ENCODE measurements at places on chromosomes 11 and 22. TPM values are rescaled to one million over a fixed set of nuclear protein-coding genes. Genes with fewer than 3 reads are reported as not detected.
A peak's percentile ranks its signal among the peaks of the same experiment; 100 is the strongest.

GRCh38 chr11:72577271-72577721 is 96.9 kb downstream of the PDE2A start:
- DNase-seq = no peak

DNA sequence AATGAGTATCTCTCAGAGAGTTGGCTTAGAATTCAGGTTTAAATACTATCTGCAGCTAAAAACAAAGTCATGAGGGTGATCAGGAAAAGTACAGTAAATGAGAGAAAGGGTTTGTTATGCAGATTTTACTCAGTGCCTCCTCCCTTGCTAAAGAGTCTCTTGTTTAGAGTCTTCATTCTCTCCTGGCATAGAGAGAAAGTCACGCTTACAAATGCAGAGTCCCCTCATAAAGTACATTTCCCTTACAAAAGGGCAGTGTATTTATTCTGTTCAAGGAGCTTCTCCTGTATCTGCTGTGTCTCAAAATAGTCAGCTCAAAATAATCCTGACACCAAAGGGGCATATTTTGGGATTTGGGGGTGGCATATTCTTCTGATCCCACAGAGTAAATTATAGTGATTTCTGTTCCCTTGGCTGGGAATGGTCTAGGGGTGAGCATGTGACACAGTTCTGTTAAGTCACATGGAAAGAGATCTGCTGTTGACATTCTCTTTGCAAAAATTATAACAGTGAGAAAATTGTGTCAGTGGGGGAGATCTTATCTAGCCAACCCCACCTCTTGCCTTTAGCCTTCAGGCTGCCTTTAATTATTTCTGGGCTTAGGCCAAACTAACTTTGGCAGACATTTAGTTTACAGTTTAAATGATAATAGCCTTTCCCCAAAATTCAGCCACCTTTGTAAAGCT is 102.9 kb downstream of the MTNR1B start:
- DNase-seq = no peak

- no peak for DNase-seq
Measured at GRCh38 chr11:58621586-58622262, 741 bp upstream of the CNTF start.

DNA sequence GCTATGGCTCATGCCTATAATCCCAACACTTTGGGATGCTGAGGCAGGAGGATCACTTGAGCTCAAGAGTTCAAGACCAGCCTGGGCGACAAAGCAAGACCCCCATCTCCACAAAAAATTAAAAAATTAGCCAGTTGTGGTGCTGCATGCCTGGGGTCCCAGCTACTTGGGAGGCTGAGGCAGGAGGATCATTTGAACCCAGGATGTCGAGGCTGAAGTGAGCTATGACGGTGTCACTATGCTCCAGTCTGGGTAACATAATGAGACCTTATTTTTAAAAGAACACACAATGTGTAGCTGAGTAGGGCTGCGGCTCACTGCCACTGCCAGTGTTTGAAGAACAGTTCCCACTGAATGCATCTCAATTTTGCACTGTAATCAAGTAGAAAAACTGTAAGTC is 7.1 kb upstream of the VPREB1 start:
- DNase-seq = peak; percentile 62

GRCh38 chr11:86559311-86559945 is 113.0 kb downstream of the ME3 start:
- peak; percentile 77 for DNase-seq

DNA sequence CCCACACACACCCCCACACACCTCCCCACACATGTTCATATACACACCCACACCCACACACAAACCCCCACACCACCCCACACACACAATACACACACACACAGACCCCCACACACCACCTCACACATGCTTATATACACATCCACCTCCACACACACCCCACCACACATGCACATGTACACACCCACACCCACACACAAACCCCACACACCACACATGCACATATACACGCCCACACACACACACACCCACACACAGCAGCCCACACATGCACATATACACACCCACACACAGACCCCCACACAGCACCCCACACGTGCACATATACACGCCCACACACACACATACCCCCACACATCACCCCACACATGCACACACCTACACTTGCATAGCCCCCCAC is 29.1 kb downstream of the KCNC1 start:
- no peak for DNase-seq

TSSK2 gene
- not detected for total RNA-seq

TRPT1 gene
- total RNA-seq = 42.3 TPM

SCARF2 gene
- 14.5 TPM for total RNA-seq

DNA sequence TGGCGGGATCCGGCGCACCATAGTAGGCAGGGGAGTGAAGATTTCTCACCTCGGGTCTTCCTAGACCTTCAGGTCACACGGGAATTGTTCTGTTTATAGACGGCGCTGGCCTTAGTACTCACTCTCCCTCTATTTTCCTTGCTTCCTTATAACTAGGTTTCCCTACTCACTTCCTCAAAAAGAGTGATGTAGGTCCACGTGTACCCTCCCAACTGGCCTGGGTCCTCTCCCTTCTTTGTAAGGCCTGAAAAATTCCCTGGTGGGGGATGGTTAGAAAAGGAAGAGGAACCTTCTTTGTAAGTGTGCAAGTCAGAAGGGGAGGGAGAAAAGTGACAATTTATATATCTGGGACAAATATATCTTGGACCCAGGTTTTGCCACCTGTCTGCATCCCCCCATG is 2.9 kb upstream of the TMEM9B start:
- DNase-seq = no peak

DNA sequence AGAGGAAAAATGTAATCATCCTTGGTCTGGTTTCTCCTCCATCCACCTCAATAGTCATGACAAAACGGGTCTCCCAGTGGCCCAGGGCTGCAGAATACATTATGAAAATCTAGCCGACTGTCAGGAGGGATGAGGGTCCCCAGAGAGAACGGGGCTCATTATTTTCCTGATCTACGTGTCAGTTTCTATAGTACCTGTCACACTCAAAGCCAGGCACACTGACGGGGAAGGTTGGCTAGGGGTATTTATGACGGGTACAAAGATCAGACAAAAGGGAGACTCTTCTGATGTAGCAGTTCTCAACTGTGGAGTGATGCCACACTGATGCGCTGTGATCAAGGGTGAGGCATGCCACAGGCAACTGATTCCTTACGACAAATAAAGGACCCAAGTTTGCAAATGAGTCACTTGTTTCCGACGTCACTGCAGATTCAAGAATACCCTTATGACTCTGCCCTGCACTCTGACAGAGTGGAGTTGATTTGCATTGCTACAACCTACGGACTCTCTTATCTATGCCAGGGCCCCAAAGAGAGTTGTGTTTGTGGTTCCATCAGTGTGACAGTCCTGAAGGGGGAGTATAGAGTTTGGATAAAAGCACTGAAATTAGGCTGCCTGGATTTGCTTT is 188.2 kb upstream of the TBCEL start:
- DNase-seq = no peak

TUBA8 gene
- total RNA-seq = 7.5 TPM

CBLIF gene
- not detected for total RNA-seq

GRCh38 chr11:43833657-43834073 is 47.0 kb upstream of the ALKBH3 start:
- no peak for DNase-seq

TMEM151A gene
- 0.42 TPM for total RNA-seq

LRRC56 gene
- total RNA-seq = 0.33 TPM

DNA sequence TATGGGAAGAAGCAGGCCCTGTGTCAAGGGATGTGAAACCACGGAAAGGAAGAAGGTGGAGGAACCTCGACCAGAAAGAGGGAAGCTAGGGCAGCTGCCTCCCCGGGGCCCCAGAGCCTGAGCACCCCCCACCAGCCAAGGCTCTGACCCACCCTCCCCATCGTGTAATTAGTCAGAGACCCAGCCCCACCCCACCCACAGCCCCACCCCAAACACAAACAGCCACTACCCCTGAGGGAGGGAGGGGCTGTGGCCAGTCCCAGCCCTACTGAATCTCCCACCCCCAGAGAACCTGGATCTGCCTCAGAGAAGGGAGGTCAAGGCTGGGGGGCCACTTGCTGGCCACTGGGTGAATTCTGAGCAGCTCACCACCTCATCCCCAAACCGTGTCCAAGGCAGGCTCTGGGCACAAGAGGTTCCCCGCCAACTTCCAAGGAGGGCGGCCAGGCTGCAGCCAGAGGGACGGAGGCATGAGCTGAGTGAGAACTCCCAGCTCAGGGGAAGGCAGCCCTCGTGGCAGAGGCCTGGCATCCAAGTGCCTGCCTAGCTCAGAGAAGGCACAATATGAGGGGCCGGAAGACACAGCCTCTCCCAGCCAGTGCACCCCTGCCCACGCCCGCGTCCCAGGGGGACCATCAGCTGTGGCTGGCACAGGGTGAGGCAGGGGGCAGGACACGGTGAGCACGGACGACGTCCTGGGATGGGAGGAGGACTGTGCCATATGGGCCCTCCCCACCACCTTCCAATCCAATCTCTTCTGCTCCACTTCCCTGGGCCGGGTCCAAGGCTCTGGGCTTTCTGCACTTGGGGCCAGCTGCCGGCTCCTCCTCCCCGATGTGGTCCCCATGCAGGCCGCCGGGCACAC is 2.7 kb downstream of the PLXNB2 start:
- no peak for DNase-seq

GRCh38 chr22:42194953-42195352 is 64.3 kb upstream of the CYP2D6 start:
- DNase-seq = no peak

DNA sequence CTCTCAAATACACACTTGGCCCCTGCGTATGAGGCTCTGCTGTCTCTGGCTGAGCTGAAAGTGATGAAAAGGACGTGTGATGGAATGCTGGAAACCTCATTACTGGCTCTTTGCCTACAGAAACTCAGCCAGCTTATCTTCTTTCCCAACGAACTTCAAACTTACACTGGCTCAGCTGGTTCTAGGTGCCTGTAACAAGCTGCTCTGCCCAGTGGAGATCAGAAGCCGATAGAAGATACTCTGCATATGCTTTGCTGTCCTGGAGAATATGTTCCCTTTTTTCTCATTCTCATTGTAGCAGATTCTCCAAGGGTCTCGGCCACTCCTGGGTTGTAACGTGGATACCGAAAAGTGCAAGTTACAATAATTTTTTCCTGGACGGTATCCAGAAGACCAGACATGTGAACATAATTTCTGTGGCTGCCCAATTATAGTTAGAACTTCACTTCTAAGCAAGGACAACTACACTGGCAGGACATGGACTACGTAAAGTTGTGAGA is 405.3 kb upstream of the CCDC90B start:
- no peak for DNase-seq

GRCh38 chr11:96204721-96205459 is 138.1 kb downstream of the MAML2 start:
- DNase-seq = no peak

GRCh38 chr11:12784445-12784844 is 110.2 kb downstream of the TEAD1 start:
- no peak for DNase-seq

- DNase-seq = no peak
Measured at GRCh38 chr11:78318321-78319114, 99.1 kb downstream of the GAB2 start.

TRIM64C gene
- total RNA-seq = not detected

ANKK1 gene
- total RNA-seq = 0.29 TPM

DNA sequence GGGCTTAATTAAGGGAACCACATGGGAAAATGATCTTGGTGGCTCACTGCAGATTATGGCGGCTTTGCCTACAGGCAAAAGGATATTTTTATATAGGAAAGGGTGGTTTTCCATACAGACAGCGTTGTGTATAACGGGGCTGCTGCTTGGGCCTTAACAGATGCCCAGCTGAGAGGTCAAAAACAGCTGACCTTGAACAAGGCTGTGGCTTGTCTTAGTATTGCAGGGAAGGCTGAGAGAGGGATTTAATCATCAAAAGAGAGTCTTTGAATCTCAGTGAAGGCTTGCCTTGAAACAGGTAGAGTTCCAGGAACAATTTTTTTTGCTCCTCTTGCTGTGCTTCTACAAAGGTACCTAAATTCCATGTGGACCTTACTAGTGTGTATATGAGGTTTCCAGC is 301.6 kb upstream of the C11orf87 start:
- DNase-seq = no peak

CD59 gene
- 354 TPM for total RNA-seq

DNA sequence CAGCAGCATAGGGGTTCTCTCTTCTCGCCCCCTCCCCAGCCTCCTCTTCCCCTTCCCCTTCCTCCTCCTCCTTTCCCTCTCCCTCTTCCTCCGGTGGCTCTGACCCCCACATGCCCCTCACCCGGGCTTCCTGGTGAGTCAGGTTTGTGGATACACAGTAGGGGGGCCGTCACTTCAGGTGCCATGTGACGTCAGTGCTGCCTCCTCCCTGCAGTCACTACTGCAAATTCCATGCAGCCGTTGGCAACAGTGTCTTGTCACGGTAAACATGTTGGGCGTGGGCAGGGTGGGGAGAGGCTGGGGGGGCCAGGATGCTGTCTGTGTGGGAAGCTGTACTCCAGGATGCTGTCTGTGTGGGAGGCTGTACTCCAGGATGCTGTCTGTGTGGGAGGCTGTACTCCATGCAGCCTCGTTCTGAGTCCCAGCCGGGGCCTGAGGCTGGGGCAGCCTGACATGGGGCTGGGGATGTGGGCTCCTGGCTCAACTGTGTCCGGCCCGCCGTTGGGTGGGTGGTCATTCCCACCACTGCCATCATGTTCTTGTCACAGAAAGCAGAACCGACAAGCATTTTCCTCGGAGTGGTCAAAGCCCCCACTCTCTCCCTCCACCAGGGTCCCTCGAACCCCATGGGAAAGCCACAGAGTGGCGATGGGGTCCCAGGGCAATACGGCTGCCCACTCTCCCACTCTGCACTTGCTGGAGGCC is 2.4 kb upstream of the MUC2 start:
- no peak for DNase-seq

DNA sequence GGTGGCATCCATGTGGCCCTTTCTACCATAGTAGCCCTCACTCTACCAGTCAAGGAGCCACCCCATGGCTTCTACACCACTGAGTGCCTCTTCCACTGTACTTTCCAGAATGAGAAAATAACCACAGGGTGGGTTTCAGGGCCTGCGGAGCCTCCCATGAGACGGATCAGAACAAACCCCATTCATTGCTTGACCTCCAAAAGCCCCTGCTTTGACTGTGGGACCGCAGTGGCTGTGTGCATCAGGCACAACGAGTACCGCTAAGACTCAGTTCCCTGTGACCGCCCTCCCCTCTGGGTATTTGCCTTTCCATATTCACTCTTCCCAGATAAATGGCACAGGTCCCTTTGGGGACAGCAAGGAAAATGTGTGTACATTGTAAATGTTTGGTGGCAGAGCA is 11.5 kb upstream of the MRGPRF start:
- DNase-seq = no peak

- no peak for DNase-seq
Measured at GRCh38 chr22:20106849-20107237, 9.1 kb upstream of the RANBP1 start.

DNA sequence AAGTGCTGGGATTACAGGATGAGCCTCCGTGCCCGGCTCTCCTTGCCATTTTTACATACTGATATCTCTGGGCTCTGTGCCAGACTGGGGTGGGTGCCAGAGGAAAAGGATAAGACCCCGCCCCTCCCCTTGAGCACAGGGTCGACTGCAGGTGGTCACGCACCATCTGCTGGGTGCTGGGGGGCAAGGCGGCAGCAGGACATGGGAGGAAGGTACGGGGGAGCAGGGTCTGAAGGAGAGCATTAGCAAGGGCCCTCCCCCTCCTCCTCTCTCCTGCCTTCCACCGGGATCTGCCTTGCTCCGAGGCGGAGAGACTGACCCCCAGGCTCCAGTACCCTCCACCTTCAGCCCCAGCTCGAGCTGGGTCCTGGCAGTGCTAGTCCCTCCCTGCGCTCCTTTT is 9.7 kb upstream of the PGA3 start:
- DNase-seq = no peak

- DNase-seq = no peak
Measured at GRCh38 chr11:34823639-34824038, 92.5 kb downstream of the APIP start.
